Activated CD8-positive, alpha-beta memory T cell treated with anti-CD3 and anti-CD28 coated beads for 1 hour (primary cell): ENCODE measurements at places on chromosomes 6 and 20.

DNA sequence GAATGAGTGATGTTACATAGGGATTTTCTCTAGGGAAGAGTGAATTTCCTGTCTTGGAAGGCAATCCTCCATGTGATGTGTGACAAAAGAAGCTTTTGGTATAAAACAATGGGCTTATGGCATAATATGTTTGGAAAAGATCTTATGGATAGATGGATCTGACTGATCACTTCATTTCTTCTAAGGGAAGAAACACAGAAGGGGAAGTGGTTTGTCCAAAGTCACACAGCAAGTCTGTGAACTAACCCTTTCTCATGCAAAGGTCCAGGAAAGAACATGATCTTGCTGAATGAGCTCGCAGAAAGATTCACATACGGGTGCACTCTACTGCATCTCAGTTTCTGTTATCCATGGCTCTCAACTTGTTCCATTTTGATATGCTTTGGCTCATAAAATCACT is 575.9 kb upstream of the JAG1 start:
- DNase-seq: no peak

DNA sequence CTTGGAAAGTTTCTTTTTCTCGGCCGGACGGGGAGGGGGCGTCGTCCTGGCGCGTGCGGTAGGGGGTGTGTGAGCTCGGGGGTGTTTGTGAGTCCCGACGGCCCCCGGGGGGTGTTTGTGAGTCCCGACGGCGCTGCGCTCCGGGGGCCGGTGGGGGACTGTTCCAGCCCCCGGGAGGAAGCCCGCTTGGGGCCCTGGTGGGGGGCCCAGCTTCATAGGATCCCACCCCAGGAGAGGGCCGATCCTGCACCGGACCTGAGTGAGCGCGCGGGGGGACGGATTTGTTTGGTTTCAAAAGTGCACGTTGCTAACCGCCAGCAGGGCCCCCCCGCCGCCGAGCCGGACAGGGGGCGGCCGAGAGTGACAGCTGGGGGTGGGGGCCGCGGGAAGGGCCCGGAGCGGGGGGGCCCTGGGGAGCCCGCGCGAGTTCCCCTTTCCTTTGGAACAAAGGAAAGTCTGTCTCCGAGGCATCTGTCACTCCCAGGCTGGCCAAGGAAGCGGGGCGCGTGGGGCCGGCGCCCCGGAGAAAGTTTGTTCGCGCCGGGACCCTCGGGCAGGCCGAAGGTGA is 485 bp downstream of the TGIF2 start:
- DNase-seq: no peak

- DNase-seq: no peak
Observed at GRCh38 chr6:40754461-40755045, 167.4 kb upstream of the LRFN2 start.

DNA sequence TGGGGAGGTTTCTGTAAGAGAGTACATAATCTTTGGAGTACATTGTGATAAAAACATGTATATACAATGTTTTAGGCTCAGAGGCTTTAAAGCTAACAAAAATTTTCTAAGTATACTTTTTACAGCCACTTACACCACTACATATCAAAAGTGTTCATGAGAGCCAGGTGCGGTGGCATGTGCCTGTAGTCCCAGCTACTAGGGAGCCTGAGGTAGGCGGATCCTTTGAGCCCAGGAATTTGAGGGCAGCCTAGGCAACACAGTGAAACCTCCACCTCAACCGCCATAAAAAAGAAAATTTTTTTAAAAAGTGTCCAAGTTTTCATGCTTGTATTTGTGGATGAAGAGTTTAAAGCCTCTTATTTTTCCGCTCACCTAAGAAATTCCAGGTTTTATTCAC is 22.5 kb downstream of the SNX3 start:
- no peak for DNase-seq

DNA sequence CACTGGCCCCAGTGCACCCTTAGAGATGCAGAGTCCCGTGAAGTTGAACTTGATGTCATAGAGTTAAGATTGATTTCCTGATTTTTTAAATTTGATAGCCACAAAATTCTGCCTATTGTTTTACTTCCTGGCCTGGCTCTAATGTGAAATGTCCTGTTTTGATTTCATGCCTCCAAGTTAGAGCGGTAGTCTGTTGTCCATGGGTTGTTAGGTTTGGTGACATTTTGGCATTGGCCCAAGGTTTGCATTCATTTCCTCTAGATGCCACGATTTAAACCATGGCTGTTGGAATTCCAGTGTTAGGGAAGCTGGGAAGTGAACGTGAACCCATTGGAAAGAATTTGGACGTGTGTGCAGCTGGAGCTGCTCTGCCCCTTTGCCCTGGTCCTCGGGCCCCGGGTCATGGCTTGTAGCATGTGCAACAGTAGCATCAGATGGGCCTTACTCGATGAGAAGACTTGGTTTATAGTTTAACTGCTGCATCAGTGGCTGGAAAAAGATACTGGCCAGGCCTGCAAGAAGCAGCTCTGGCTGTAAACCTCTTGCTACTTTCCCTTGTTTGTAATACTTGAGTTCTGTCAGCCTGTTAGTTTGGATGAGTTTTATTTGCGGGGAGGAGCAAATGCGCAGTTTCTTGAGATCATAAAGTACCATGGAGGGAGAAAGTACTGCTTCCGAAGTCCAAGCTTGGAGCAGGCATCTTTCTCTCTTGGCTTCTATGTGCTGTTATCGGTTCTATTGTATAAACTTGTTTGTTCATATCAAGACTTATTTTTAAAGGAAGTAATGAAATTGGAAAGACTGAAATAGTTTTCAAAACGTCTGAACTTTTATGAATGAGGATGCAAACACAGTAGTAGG is 121.4 kb upstream of the CLDN20 start:
- no peak for DNase-seq

DNA sequence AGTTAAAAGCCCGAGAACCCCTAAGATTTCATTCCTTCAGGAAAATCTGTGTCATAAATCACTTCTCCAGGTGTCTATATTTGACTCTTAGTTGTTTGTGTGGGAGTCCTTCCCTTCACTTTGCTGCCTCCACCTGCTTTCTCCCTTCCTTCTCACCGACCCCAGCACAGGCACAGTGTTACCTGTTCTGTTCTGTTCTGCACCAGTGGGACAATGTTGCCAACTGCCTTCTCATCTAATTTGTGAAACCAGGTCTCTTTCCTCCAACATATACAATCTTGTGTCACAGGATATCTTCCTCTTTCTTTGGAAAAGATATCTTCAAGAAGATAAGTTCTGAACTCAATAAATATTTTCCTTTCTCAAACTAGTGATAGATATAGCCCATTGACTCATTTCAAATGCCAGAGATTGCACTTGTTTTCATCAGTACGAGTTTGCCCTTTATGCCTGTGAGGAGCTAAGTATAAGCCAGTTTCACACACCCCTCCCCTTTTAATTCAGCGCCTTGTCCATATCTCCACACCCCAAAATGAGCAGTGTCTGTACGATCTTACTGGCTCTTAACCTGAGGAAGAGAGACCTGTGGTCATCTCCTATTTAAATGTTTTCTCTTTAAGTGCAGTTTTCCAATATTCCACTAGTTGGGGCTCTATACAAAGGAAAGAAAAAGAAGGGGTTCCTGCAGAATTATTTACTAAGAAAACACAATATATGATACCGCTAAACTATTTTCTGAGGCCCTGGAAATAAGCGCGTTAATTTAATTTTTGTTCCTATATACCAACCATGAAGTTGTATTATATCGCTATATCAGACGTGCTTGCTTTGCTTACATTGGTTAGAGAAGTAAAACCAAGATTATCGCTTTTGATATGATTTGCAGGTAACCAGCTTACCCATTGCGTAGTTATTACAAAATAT is 81.6 kb upstream of the PREP start:
- DNase-seq: no peak

DNA sequence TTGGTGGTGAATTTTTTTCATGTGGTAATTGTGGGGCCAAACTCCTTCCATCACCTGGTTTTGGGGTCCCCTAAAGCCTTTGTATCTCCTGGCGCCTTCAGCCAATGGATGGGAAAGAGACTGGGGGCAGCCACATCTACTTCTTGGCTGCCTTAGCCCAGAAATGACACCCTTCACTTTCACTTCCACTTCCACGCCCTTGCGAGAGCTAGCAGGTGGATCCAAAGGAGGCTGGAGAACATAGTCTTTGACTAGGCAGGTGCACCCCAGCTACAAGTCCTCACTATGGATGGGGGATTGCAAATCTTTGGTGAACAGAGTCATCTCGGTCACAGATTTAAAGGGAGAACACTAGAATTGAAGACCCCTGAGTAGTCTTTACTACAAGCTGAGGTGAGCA is 70.8 kb downstream of the NDUFAF5 start:
- no peak for DNase-seq

DNA sequence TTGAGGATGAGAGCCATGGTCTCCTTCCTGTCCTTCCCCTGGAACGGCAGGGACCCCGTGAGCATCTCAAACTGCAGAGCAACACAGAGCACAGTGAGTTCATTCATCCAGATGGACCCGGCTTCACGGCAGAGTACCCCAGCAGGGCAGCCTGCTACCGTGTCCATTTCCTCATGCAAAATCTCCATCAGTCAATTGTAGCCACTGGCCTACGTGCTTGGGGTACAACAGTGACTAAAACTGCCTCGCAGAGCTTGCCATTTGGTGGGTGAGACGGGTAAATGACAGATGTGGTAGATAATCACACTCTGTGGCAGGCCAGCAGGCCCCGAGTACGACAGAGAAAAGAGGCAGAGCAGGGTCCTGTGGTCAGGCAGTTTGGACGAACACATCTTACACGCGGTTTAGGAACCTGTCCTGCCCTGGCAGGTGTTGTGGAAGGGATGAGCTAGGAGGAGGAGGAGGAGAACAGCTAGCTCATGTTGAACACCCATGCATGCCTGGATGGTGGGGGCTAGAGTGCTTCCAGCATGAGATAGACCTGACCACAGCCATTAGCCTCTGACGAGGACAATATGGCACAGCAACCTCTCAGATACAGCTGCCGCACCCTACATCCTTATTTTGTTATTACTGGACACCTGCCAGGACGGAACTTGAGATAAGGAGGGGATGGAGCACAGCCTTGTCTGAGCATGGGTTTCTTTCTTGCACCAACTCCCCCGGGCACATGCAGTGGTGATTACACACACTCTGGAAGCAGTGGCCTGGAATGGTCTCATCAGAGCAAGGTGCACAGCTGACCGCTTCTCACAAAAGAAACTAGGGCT is 95.6 kb downstream of the RAMACL start:
- no peak for DNase-seq

DNA sequence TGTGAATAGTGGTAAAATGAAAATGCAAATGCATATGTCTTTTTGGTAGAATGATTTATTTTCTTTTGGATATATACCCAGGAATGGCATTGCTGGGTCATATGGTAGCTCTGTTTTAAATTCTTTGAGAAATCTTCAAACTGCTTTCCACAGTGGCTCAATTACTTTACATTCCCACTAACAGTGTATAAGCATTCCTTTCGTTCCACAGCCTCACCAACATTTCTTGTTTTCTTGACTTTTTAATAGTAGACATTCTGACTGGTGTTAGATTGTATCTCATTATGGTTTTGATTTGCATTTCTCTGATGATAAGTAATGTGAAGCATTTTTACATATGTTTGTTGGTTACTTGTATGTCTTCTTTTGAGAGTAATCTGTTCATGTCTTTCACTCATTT is 144.0 kb downstream of the SIM1 start:
- DNase-seq: no peak

GRCh38 chr6:100336876-100337275 is 127.8 kb downstream of the SIM1 start:
- DNase-seq: no peak

DNA sequence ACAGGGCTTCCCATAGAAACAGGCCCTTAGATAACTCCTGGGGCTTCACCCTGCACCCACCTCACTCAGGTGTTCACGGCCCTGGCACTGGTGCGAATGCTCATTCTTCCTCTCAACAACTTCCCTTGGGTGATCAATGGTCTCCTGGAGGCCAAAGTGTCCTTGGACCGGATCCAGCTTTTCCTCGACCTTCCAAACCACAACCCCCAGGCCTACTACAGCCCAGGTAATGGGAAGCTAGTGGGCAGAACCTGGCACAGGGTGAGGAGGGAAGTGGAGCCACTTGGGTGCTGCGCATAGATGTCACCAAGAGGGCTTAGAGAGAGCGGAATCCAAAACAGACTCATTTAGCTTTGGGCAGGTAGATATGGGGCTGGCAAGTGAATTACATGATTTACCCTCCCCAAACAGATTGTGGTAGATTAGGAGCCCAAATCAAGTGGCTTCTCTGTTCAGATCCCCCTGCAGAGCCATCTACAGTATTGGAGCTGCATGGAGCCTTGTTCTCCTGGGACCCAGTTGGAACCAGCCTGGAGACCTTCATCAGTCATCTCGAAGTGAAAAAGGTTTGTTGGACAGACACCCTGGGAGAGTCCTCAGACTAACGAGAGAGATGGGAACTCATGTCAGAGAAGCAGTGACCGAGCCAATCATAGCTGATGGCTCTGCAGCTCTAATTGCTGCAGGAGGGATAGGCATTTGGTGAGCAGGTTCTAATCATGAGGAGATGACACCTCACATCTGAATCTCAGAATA is 8.5 kb downstream of the ABCC10 start:
- no peak for DNase-seq

DNA sequence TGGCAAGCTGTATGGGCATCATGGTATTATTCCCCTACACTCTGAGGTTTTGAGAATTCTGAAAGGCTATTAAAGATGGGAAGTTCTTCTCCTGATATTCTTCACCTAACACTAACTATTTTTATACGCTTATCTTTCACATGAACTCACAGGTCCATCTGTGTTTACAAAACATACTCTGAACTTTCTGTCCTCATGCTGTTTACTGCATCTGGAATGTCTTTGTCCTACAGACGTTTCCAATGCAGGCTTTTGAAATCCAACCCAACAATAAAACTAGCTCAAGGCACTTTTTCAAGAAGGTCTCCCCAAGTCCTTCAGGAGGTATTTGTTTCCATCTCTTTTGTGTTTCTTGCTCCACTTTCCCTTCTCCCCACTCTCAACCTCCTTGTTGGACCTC is 60.5 kb upstream of the MLIP start:
- no peak for DNase-seq

DNA sequence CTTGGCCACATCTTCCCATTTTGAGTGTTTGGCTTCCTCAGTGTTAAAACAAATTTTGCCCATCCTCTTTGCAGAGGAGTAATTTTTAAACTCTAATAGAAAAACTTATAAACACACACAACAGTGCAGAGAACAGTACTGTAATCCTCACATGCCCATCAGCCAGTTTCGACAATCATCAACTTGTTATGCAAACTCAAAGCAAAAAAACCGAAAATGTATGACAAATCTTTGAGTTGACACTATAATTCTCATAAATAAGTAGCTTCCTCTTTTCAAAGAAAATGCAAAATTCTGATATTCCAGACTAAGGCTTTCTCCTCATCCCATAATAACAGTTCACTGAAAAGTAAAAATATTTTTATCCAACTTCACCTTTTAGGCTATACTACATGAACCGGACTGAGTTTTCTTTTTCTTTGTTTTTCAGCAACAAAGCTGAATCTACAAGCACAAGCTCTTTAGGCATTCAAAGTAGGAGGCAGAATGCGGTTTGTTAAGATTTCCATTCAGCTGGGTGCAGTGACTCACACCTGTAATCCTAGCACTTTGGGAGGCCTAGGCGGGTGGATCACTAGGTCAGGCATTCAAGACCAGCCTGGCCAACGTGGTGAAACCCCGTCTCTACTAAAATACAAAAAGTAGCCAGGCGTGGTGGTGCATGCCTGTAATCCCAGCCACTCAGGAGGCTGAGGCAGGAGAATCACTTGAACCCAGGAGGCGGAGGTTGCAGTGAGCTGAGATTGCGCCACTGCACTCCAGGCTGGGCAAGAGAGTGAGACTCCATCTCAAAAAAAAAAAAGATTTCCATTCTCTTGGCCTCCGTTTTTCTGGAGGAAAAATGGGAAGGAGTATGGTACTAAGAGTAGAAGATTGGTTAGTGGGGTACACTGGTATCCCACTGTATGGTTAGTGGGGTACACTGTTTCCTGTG is 74.8 kb downstream of the GCNT2 start:
- no peak for DNase-seq
